Activated naive CD8-positive, alpha-beta T cell treated with anti-CD3 and anti-CD28 coated beads for 36 hours (primary cell): ENCODE measurements at places on chromosomes 3 and 15. TPM values are rescaled to one million over a fixed set of nuclear protein-coding genes. Genes with fewer than 3 reads are reported as not detected.

The ARNT2 gene
- not detected for total RNA-seq

The PCOLCE2 gene
- 1.3 TPM for total RNA-seq

The SCAMP5 gene
- 0.44 TPM for total RNA-seq

The NCKIPSD gene
- 43.9 TPM for total RNA-seq

The LMAN1L gene
- total RNA-seq, result 0.33 TPM

The NOX5 gene
- not detected for total RNA-seq

The CASR gene
- total RNA-seq, result not detected

The TOMM70 gene
- total RNA-seq, result 70.8 TPM

GRCh38 chr15:67879440-67880129 lies 39.7 kb upstream of the RNU6-1 start:
- no peaks in the 10 kb centered on the region for H3K36me3 ChIP-seq
- peaks cover 10% of the 10 kb centered on the region for H3K4me1 ChIP-seq
- H3K27ac ChIP-seq, result no peak overlapping the region
- DNase-seq, result no peak
- H3K27me3 ChIP-seq, result peaks cover 24% of the 10 kb centered on the region

- DNase-seq, result no peak
These were observed 375.9 kb downstream of the MCTP2 start for GRCh38 chr15:94607176-94607654.

DNA sequence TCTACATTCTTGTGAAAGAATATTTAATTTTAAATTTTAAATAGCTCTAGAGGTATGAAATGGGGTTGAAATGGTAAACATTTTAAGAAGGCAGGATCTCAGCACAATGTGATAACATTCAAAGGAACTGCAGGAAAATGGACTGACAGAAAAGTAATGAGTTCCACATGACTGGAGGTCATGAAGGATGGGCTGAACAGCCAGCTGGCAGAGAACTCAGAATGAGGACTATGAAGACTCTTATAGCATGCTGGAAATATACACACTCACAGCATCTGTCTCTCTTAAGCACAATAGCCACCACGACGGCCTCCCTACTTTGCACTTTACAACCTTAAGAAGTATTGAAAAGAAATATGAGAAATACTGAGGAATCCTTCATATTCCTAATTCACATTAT lies 94.7 kb downstream of the TNIK start:
- H3K27ac ChIP-seq, result no peak overlapping the region
- peaks cover 25% of the 10 kb centered on the region for H3K36me3 ChIP-seq
- DNase-seq, result no peak
- no peaks in the 10 kb centered on the region for H3K27me3 ChIP-seq
- H3K4me1 ChIP-seq, result peaks cover 34% of the 10 kb centered on the region

DNA sequence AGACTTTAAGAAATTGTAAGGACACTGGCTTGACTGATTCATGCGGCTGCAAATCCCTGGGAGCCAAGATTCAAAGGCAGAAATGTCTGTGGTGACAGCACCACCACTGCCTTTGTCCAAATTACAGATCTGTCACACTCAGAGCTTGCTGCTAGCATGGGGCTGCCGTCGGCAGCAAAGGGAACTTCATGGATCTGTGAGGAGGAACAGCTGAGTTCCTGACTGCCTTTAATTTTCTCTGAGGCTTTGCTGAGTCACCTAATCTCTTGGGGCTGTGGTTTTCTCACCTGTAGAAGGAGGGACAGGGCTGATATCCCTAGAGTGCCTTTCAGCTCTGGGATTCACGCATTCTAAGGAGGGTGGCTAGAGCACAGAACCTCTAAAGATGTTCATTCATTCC lies 4.1 kb upstream of the PAK6 start:
- H3K27ac ChIP-seq, result no peak overlapping the region
- no peak for DNase-seq
- no peak overlapping the region for H3K4me3 ChIP-seq
- H3K36me3 ChIP-seq, result peaks cover 4% of the 10 kb centered on the region

- no peak for DNase-seq
- H3K36me3 ChIP-seq, result no peaks in the 10 kb centered on the region
- peak overlapping the region; percentile 91 for H3K27ac ChIP-seq
These were observed 907 bp upstream of the HERC1 start for GRCh38 chr15:63834500-63835210.

- H3K4me3 ChIP-seq, result no peak overlapping the region
- DNase-seq, result peak; percentile 66
- H3K4me1 ChIP-seq, result peaks cover 1% of the 10 kb centered on the region
- H3K27me3 ChIP-seq, result no peaks in the 10 kb centered on the region
These were observed 27.6 kb upstream of the TRPM1 start for GRCh38 chr15:31128919-31129768.

GRCh38 chr3:66395635-66396034 lies 105.2 kb downstream of the LRIG1 start:
- no peaks in the 10 kb centered on the region for H3K27me3 ChIP-seq
- peaks cover 28% of the 10 kb centered on the region for H3K4me1 ChIP-seq
- H3K4me3 ChIP-seq, result no peak overlapping the region
- no peak overlapping the region for H3K27ac ChIP-seq
- peaks cover 21% of the 10 kb centered on the region for H3K36me3 ChIP-seq
- no peak for DNase-seq

DNA sequence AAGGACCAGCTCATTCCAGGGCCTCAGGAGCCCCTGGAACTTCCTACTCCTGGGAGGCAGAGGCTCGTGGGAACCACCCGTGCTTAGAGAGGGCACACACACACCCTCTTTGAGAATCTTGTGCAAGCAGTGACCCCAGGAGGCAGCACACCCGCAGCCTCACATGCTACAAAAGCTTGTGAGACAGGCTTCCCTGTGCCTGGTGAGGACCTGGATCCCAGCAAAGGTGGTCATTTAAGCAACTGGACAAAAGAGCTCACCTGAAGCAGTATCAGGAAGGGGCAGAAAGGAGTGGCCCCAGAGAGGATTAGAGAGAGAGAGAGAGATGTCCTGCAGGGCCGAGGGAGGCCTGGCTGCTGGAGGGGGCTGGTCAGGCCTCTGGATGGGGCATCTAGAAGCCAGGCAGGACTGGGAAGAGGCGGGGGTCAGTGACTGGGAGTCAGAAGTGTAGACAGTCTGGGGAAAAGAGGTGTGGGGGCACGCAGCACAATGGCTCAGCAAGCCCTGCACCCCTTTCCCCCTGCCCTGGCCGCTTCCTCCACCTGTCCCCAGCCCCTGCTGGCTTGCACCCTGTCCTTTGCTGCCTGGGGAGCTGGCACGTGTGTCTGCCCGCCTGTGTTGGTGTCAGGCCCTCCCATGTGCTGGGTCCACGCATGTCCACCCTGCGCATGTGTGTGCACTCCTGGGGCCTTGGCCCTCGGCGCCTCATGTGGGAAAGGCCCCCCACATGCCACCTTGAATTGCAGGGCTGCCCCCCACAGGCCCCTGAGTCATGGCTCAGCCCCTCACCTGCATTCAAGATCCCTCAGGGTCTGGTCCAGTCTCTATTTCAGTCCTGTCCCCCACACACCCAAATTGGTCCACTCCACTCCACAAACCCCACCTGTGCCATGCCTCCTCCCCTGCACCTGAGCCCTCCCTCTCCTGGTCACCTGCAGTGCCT lies 36.9 kb downstream of the TSPAN3 start:
- H3K36me3 ChIP-seq, result peaks cover 33% of the 10 kb centered on the region
- H3K27me3 ChIP-seq, result no peaks in the 10 kb centered on the region
- peaks cover 6% of the 10 kb centered on the region for H3K4me1 ChIP-seq
- H3K27ac ChIP-seq, result peak overlapping the region; percentile 79

GRCh38 chr3:152298393-152299248 lies 29.9 kb downstream of the MBNL1 start:
- H3K27me3 ChIP-seq, result no peaks in the 10 kb centered on the region
- peak overlapping the region; percentile 77 for H3K4me3 ChIP-seq
- H3K27ac ChIP-seq, result peak overlapping the region; percentile 98
- H3K4me1 ChIP-seq, result peaks cover 73% of the 10 kb centered on the region
- peak; percentile 65 for DNase-seq

DNA sequence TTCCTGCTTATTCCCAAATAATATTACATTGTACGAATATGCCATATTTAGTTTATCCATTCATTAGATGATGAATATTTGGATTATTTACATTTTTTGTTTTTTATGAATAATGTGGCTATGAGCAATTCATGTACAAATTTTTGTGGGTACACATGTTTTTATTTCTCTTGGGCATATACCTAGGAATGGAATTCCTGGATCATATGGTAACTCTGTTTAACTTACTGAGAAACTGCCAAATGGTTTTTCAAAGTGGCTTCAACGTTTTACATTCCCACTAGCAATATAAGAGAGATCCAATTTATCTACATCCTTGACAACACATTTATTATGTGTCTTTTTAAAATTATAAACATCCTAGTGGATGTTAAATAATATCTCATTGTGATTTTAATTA lies 362.0 kb upstream of the TMCO5A start:
- H3K27ac ChIP-seq, result no peak overlapping the region
- no peak for DNase-seq
- H3K36me3 ChIP-seq, result no peaks in the 10 kb centered on the region
- H3K27me3 ChIP-seq, result no peaks in the 10 kb centered on the region

- peaks cover 13% of the 10 kb centered on the region for H3K27me3 ChIP-seq
- no peak overlapping the region for H3K27ac ChIP-seq
- no peaks in the 10 kb centered on the region for H3K4me1 ChIP-seq
- DNase-seq, result no peak
These were observed 32.8 kb upstream of the UBE2E2 start for GRCh38 chr3:23170291-23170690.

DNA sequence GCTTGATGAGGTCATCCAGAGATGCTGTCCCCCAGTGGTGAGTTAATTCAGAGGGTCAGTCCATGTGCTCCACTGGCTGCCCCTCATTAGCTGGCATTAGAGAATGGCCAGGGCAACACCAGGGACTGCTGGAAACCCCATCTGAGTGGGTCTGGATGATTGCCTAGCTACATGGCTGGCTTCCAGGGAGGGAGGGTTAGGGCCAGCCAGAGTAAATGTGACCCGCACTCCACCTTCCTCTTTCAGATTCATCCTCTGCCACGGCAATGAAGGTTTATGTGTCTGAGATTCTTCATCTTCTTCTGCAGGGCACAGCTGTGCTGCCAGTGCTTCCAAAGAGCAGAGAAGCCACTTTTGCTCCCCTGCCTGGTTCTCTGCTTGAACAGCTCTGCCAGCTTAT lies 391.9 kb downstream of the OCA2 start:
- no peak overlapping the region for H3K4me3 ChIP-seq
- no peaks in the 10 kb centered on the region for H3K27me3 ChIP-seq
- H3K27ac ChIP-seq, result no peak overlapping the region
- no peak for DNase-seq

DNA sequence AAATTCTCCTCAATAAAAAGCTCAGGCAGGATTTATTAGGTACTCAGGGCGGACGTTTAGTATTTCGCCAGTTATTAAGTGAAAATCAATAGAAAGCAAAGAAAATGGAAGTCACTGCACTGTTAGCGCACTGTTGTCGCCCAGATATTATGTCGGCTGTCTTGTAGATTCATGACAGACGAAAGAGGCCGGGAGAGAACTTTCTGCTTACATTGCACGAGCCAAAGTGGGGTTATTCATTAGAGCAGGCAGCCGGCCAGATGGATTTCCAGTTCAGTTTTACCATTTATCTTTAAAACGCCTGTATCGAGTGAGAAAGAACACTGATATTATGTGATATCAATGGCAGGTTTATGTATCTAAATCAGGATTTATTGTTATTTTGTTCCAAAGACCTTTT lies 866.0 kb upstream of the NR2F2 start:
- no peak overlapping the region for H3K4me3 ChIP-seq
- H3K27me3 ChIP-seq, result peaks cover 25% of the 10 kb centered on the region
- H3K4me1 ChIP-seq, result no peaks in the 10 kb centered on the region
- H3K27ac ChIP-seq, result no peak overlapping the region

- no peaks in the 10 kb centered on the region for H3K36me3 ChIP-seq
- no peak for DNase-seq
- no peak overlapping the region for H3K27ac ChIP-seq
- no peak overlapping the region for H3K4me3 ChIP-seq
These were observed 637.7 kb upstream of the UBE2E2 start for GRCh38 chr3:22565393-22565792.

- H3K36me3 ChIP-seq, result no peaks in the 10 kb centered on the region
- peaks cover 5% of the 10 kb centered on the region for H3K27me3 ChIP-seq
- no peak overlapping the region for H3K4me3 ChIP-seq
- H3K27ac ChIP-seq, result no peak overlapping the region
These were observed 328.1 kb downstream of the LRTM1 start for GRCh38 chr3:54599716-54600115.

DNA sequence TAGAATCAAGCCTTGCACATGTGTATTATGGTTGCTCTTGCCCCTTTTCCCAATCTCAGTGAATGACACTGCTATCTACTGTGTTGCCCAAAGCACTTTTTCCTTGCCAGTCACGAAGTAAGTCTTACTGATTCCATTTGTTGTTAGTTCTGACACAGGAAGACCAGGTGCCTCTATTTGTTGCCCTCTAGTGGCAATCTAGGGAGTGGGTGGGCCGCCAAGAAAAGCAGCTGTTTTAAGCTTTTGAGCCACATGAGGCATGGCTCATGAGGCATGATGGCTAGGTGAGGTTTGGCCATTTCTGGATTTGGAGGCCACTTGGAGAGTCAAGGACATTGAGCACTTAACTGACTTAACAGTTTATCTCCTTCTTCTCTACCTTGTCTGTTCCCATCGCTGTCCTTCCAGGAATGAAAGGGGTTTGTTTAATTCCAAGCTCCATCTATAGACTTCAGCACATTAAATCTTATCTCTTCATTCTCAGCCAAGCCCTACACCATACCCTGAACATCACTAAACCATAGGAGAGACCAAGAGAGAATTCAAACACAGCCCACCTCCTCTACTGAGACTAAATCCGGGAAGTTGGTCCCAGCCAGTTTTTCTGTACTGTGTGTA lies 103.1 kb downstream of the HCN4 start:
- no peaks in the 10 kb centered on the region for H3K27me3 ChIP-seq
- H3K36me3 ChIP-seq, result no peaks in the 10 kb centered on the region
- H3K4me1 ChIP-seq, result no peaks in the 10 kb centered on the region
- no peak overlapping the region for H3K27ac ChIP-seq
- no peak overlapping the region for H3K4me3 ChIP-seq

GRCh38 chr3:159637883-159638542 lies 350.6 kb upstream of the IL12A start:
- no peaks in the 10 kb centered on the region for H3K4me1 ChIP-seq
- H3K27me3 ChIP-seq, result no peaks in the 10 kb centered on the region
- no peak overlapping the region for H3K27ac ChIP-seq
- no peak for DNase-seq
- no peak overlapping the region for H3K4me3 ChIP-seq
